Stimulated activated CD4-positive, alpha-beta T cell treated with anti-CD3 and anti-CD28 coated beads, Interleukin-2, amount 100 ng/mL, for 24 hours (primary cell): ENCODE measurements at places on chromosomes 5 and 9.

DNA sequence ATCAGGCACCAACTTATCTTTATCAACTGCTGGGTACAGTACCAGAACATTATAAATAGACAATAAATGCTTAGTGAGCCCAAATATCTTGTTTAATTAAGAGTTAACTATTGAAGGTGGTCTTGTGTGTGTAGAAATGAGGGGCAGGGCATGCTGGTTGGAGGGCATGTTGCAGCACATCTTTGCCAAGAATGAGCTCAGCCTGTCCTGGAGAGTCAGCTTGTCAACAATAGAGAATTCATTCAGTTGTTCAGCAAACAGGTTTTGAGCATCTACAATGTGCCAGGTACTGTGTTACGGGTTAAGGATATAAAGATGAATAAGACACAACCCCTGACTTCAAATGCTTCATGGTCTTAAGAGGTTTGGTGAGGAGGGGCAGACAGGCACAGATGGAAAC, 19.2 kb upstream of the F2RL1 start:
- no peak for DNase-seq

DNA sequence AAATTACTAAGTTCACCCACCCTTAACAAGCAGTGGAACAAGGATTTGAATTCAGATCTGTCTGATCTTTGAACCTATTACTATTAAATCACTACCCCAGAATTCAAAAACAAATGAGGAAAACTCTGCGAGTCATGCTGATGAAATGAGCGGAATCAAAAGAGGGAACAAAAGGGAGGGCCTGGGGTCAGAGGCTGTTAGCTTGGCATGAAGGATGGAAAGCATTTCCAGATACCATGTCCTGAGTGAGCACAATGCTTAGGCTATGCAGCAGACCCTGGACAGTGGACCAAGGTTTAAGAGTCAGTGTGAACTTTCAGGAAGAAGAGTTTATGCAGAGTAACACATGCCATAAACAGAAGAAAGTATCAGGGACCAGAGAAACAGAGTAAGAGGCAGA, 30.5 kb downstream of the GRIA1 start:
- no peak for DNase-seq

DNA sequence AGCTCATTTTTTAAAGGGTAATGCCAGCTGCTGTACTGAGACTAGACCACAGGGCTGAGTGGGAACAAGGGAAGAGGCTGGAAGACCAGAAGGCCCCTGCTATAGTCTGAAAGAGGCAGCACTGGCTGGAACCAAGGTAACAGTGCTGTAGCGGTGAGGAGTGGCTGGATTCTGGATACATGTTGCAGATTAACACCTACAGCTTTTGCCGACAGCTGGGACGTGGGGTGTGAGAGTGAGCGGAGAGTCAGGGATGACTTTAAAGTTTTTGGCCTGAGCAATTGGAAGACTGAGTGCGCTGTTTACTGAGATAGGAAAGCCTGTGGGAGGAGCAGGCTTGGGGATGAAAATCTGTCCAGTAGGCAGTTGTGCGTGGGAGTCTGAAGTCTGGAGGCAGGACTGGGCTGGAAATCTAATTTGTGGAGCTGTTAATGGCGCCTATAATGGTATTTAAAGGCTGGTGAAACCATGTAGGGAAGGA, 26.5 kb downstream of the AQP7 start:
- no peak for DNase-seq

DNA sequence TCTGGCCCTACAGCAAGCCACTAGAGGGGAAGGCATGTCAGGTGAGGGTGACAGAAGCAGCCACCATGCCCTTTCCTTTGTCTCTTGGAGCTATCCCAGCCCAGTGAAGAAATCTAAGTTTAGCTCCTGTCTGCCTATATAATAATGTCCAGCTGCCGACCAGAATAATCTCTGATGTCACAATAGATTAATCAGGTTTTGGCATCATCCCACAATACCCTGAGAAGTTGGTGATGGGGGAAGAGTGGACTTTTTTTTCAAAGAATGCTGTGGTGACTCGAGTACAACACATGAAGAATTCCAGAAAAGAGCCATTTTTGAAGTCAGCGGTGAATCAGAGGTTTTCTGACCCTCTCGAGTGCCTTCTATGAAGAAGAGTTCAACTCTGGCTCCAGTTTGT, 1.7 kb upstream of the TSLP start:
- DNase-seq, result no peak

- DNase-seq, result no peak
Observed at GRCh38 chr5:169430671-169431070, 129.7 kb upstream of the SLIT3 start.

DNA sequence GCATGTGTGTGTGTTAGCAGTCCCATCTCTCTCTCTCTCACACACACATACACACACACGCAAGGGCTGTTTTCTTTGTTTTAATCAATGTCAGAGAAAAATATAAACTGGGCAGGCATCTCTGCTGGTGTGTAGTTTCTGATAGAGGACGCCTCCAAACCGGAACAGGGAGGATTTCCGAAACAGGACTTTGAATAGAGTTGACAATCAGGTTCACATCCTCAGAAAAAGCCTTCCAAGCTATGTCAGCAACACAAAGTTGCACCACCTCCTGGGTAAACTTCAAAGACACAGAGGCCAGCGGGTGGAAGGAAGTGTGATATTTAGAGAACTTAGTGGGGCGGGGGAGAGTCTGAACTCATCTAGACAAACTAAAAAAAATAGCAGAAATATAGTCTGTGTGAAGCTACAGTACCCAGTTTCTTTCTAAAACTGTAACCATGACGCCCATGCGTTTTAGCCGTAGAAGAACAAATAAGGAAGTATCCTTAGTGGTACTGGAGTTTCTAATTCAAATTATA, 1.2 kb downstream of the ST8SIA4 start:
- peak; percentile 40 for DNase-seq

DNA sequence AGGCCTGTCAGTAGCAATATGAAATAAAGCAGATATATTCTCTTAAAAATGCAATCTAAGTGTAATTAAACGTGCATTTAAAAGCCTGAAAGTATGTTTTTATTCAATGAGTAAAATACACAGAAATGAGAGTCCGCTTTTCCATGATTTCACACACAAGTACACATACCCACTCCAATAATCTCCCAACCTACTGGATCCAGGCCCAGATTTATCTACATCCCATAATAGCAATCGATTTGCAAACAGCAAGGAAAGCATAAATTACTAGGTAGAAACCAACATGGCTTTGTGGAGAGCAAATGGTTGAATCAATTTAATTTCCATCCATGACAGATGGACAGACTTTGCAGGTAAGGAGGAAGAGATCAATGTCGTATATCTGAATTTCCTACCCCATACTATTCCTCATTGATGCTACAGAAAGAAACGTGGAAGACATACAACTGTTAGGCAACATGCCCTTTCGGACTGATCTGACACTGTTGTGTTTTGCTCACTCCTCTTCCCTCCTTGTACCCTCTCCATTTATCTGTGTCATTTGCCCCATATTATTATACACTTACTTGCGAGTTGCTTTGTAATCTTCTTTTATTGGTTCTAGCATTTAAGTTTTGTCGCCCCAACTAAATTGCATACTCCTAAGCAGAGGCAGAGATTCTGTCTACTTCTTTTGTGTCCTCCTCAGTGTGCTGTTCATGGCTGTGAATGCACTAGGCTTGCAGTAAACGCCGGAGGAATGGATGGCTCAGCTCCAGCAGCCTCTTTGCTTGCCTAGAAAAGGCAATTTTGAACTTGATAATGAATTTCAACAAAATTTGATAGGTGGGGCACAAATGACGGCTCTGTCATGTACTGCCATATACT, 133.6 kb downstream of the NFIB start:
- no peak for DNase-seq

DNA sequence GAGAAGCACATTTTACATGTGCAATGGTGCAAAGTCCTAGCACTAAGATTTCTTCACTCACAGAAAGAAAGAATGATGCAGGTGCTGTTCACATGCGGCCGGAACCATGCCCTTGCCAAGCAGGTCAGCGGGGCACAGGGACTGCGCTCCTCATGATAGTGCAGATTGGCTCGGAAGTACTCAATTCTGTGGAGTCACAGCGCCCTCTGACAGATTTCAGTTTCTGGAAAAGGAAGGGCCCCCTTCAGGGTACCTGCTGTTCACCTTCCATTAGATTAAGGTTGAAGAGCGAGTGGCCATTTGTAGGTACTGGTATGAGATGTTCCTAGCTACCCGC, 75.7 kb downstream of the TMC1 start:
- DNase-seq, result no peak

DNA sequence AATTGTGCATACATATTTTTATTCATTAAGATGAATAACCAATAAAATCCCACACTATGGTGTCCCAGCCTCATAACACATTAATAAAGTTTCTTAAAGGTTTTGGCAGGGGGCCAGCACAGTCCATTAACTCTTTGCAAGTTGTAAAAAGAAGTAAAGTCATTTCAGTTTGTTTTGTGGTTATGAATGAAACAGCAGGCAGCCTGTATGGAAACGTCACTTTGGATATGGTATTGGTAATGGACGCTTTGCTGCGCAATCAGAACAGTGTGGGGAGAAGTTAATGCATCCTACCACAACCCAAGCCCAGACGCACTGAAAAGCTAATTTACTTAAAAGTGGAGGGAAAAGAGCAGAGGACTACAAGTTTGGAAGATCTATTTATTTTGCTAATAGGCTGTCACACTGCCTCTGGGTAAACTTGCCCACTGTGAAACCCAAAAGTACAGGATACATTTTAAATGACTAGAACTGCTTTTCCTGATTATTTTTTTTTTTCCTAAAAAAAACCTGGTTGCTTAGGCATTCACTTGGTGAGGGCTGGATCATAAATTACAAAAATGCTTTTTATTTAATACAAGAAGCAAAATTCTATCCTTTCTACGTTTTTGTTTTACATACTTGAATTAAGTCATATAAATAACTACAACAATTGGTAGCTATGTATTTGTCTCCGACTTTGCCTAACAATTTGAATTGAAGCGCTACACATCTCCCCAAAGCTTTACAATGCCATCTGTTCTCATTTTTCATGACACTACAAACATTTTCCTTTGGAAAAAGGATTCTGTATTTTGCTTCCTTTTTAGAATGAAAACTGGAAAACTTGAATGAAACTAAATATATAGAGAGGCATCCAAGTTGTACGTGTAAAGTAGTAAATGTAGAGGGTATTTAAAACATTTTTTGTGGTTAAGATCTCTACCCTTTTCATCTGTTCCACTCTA, 104.3 kb downstream of the NFIB start:
- no peak for DNase-seq

DNA sequence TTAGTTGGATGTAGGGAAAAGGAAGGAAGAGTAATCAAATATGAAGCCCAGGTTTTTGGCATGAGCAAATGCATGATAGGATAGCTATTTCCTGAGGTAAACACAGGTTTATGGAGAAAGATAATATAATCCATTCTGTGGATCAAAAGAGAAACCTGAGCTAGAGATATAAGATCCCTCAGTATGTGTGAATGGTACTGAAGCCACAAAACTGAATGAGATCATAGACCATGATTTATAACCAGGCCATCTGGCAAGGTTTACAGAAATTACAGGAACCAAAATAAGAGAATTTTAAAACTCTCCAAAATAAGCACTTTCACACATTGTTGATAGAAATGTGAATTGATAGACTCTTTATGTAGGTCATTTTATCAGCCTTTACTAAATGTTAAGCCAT, 28.7 kb upstream of the ECM2 start:
- no peak for DNase-seq

DNA sequence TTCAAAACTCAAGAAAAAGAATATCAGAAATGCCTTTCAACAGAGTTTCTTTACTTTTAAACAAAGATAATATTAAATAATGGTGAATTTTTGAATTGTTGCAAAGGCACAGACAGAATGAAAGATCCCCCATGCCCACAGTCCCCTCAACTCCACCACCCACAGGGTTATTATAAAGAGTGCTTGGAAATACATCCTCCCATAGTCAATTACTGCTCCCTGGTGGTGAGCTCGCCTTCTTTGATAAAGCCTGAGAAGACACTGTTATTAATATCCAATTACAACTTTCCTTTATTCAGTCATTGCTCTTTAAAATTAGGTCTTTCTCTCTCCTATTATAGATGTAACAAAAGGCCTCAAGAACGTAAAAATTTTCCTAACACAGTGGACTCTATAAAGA, 490.2 kb upstream of the RORB start:
- DNase-seq, result no peak

DNA sequence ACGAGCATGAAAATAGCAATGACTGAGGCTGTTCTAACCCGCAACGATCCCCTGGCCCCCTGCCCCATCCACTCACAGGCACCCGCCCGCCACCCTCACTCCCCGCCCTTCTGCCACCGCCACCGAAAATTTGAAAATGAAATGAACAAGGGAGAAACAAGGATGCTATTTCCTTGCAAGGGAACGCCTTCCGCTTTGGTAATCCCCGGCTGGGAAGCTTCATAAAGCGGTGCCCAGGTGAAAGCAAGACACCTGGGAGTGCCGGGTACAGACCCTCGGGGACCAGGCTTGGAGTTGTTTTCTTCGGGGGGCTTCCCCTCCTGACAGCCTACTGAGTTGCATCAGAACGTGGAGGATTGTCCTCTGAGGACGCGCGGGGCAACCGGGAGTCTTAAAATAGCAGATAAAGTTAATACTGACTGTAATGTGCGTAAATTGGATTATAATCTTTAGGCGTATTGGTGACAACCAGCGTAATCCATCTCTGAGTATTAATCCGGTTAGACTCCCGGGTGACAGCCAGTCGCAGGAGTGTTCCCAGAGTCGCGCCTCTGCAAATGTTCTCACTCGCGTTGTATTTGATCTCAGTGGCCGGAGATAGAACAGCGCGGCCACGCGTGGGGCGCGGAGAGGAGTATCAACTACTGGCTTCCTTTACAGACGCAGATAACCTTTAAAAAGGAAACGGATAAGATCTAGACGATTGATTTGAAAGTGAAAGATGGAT, 885 bp upstream of the MLLT3 start:
- DNase-seq, result peak; percentile 64

DNA sequence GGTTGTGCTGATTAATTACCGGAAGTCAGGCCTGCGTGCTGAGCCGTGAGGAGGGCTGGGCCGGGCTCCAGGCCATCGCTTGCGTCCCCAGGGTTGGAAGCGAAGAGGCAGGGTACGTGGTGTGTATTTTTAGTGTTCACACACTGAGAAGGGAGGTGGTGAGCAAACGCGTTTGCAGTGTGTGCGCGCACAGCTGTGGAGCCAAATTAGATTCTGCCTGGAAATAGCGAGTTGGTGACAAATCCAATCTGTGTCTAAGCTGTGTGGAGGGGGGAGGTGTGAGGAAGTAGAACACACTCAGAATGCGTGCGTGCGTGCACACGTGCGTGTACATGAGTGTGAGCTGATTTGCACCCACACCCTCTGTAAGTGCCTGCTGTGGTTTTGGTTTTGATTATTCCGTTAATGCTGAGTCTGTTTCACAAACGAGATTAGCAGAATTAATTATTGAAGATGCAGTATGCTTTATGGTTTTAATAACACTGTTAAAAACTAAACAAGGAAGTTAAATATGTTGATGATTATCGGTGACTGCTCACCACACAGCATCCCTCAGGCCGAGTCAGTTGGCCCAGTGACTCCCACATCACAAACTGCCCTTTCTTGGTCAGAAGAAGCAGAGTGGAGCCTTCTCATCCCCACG, 111.8 kb upstream of the FCN2 start:
- no peak for DNase-seq
